ENCODE measurements at places on chromosomes 2 and 18.
A peak's percentile ranks its signal among the peaks of the same experiment; 100 is the strongest.

DNA sequence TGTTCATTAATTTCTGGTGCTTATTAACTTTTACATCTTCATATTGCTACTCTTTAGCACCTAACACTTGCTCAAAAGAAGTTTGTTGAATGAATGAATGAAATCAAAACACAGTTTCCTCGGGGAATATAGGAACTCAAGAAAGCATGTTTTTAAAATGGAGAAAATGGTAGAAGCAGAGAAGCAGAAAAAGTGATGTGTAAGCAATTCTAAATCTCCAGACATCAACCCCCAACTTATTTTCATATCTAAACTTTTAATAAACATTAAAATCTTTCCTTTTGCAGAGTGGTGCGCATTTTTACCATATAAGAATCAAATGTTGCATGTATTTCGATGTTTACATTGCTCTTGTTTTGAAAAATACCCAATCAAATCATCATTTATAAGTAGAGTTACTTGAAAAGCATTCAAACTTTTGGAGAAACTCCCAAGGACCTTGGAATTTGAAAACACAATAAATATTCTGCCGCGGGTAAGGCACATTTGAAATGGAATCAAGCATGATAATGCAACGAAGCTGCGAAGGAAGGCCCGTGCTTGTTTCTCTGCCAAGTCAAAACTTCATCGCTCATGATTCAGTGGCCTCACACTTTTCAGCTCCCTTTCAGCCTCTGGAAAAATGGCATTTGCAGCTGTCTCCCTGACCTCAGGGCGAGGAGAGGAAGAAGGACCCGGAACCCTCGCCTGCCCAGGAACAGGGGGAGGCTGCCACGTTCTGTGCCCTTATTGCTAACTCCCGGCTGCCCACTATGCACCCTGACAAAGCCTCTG, 26.7 kb upstream of the SMIM21 start:
- DNase-seq: no peak

DNA sequence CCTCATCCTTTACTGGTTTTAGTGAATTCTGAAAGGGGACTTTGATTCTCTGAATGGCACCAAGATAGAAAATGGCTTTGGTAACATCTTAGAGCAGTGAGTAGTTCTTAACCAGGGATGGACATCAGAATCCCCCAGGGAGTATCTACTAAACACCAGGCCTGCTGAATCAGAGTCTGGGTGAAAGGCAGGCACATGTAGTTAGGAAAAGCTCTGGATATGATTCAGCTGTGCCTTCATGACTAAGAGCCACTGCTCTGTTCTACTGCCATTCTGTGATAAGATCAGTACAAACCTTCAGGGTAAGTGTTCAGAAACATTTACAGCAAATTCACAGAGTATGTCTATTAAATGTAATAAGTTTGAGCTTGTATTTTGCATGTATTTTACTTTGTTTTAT, 46.2 kb upstream of the B3GNT2 start:
- DNase-seq: peak; percentile 83

GRCh38 chr18:11653521-11653920, 35.5 kb upstream of the GNAL start:
- no peak for DNase-seq

DNA sequence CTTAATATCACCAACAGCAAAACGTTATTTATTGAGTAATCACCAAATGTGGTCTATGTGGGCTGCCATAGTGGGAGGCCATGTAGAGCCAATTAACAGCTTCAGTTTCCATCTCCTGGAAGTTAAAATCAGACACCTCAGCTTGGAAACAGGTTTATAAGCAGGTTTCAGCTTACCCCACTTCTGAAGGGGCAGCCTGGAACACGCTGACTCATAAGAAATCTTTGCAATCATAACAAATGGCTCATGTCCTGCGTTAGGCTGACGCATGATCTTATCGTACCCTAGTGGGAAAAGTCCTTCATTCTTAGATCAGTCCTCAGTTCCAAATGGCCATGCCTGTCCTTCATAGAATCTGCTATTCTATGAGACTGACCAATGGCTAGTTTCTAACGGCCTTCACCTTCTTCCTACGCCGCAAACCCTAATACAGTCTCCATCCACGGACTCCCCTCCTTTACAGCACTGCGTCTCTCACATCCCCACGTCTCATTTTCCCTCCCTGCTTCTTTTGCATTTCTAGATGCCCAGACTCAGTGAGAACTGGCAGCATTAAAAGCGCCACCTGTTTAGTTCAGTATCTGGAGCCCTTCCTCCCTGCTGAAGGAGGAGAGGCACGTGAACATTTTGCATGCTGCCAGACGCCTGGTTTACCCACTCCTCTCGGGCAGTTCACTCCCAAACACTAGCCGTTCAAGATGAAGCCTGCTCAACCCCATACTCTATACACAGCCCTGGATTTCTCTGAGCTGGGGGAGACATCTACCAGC, 24.2 kb upstream of the BZW1 start:
- peak; percentile 88 for DNase-seq

- no peak for DNase-seq
Measured at GRCh38 chr2:189581354-189582139, 961 bp upstream of the SLC40A1 start.

- DNase-seq: no peak
Measured at GRCh38 chr2:61114147-61114546, 47.8 kb upstream of the C2orf74 start.

- DNase-seq: no peak
Measured at GRCh38 chr18:53508529-53508928, 715.9 kb downstream of the MBD2 start.

DNA sequence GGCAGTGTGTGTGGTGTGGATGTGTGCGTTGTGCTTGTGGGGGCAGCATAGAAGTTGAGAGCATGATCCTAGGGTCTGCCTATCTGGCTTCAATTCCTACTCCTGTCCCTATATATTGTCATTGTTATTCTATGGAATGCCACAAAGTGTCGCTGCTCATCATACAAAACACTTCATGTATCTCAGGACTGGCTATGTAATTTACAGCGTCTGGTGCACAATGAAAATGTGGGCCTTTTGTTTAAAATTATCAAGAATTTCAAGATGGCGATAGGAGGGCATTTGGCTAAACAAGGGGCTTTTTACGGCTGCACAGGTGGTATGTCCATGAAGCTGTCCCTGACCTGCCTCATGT, 3.4 kb downstream of the SERPINB2 start:
- no peak for DNase-seq

All from kidney tubule cell (primary cell).